WTC11 (cell line): ENCODE measurements at places on chromosomes 2 and 18. TPM values are rescaled to one million over a fixed set of nuclear protein-coding genes. Genes with fewer than 3 reads are reported as not detected.

Gene REEP1
- total RNA-seq = 0.53 to 1.9 TPM (median 0.89 TPM) in 3 replicates

Gene DQX1
- total RNA-seq = 1.2 to 1.9 TPM (median 1.3 TPM) in 3 replicates

Gene NEU4
- 2.2 to 4.1 TPM (median 3.0 TPM) in 3 replicates for total RNA-seq

Gene CHRND
- 0.07 to 0.11 TPM in 2 of 3 replicates, not detected in the other for total RNA-seq

Gene CXCR1
- total RNA-seq = not detected in 3 replicates

Gene SS18
- 73.0 to 79.1 TPM (median 75.6 TPM) in 3 replicates for total RNA-seq

Gene AKAIN1
- total RNA-seq = not detected in 3 replicates

Gene C2orf72
- total RNA-seq = 1.3 to 2.8 TPM (median 1.7 TPM) in 3 replicates

Gene LIPT1
- total RNA-seq = 7.1 to 9.7 TPM (median 8.1 TPM) in 3 replicates

Gene LYG1
- 0.35 to 0.76 TPM (median 0.55 TPM) in 3 replicates for total RNA-seq

Gene PSMA8
- not detected in 3 replicates for total RNA-seq

Gene CRYBA2
- not detected in 3 replicates for total RNA-seq

Gene NPAS2
- total RNA-seq = 1.9 to 3.7 TPM (median 2.6 TPM) in 3 replicates

Gene SERPINB12
- not detected in 3 replicates for total RNA-seq

Gene RBKS
- total RNA-seq = 1.2 to 1.7 TPM (median 1.6 TPM) in 3 replicates

Gene FOXD4L1
- 0.09 TPM in 1 of 3 replicates, not detected in the others for total RNA-seq

Gene CREB1
- total RNA-seq = 80.7 to 97.7 TPM (median 85.0 TPM) in 3 replicates

Gene TUBA3D
- 0.25 to 0.28 TPM in 2 of 3 replicates, not detected in the other for total RNA-seq

Gene CXCR4
- 1.3 to 2.1 TPM (median 1.9 TPM) in 3 replicates for total RNA-seq

Gene SETBP1
- total RNA-seq = 5.9 to 9.6 TPM (median 6.3 TPM) in 3 replicates

Gene ZNF385B
- total RNA-seq = 1.3 to 2.2 TPM (median 2.2 TPM) in 3 replicates

Gene ELOA2
- not detected in 3 replicates for total RNA-seq

Gene SH2D6
- total RNA-seq = 0.50 to 1.2 TPM (median 0.94 TPM) in 3 replicates

Gene ARHGAP15
- total RNA-seq = 0.25 to 0.28 TPM in 2 of 3 replicates, not detected in the other

Gene REG3A
- total RNA-seq = 0.37 TPM in 1 of 3 replicates, not detected in the others

Gene LPIN2
- total RNA-seq = 10.4 to 12.2 TPM (median 11.8 TPM) in 3 replicates

Gene CD8A
- total RNA-seq = 0.27 to 0.44 TPM (median 0.30 TPM) in 3 replicates

Gene SLC8A1
- 1.4 to 2.6 TPM (median 1.7 TPM) in 3 replicates for total RNA-seq

Gene KLHL41
- not detected in 3 replicates for total RNA-seq

Gene CLEC4F
- total RNA-seq = not detected in 3 replicates

Gene PIEZO2
- total RNA-seq = 10.7 to 16.9 TPM (median 15.1 TPM) in 3 replicates

Gene POTEC
- total RNA-seq = not detected in 3 replicates

Gene CCT7
- 482 to 518 TPM (median 514 TPM) in 3 replicates for total RNA-seq

Gene GREB1L
- total RNA-seq = 0.02 to 0.26 TPM (median 0.11 TPM) in 3 replicates

Gene CCDC85A
- total RNA-seq = 0.22 to 0.27 TPM (median 0.25 TPM) in 3 replicates

Gene CRACDL
- total RNA-seq = 0.50 to 0.89 TPM (median 0.72 TPM) in 3 replicates

Gene ABCG8
- 0.23 to 0.25 TPM in 2 of 3 replicates, not detected in the other for total RNA-seq

Gene FBXO15
- total RNA-seq = 0.96 to 1.9 TPM (median 1.6 TPM) in 3 replicates

Gene AQP12A
- total RNA-seq = not detected in 3 replicates

Gene PAIP2B
- total RNA-seq = 19.3 to 22.4 TPM (median 22.2 TPM) in 3 replicates

Gene REG1B
- 2.1 to 3.8 TPM (median 2.3 TPM) in 3 replicates for total RNA-seq

Gene GPR155
- total RNA-seq = 0.66 to 1.0 TPM (median 0.74 TPM) in 3 replicates

Gene WNT6
- total RNA-seq = not detected in 3 replicates

Gene ANO7
- 8.0 to 8.8 TPM (median 8.6 TPM) in 3 replicates for total RNA-seq
